Nephron progenitor cell (in vitro differentiated cells): ENCODE measurements at places on chromosomes 2 and 18.

GRCh38 chr2:205776139-205776538, 93.8 kb downstream of the NRP2 start:
- DNase-seq, result peak; percentile 62

- no peak for DNase-seq
Observed at GRCh38 chr18:75065251-75066000, 143.5 kb downstream of the PTGR3 start.

DNA sequence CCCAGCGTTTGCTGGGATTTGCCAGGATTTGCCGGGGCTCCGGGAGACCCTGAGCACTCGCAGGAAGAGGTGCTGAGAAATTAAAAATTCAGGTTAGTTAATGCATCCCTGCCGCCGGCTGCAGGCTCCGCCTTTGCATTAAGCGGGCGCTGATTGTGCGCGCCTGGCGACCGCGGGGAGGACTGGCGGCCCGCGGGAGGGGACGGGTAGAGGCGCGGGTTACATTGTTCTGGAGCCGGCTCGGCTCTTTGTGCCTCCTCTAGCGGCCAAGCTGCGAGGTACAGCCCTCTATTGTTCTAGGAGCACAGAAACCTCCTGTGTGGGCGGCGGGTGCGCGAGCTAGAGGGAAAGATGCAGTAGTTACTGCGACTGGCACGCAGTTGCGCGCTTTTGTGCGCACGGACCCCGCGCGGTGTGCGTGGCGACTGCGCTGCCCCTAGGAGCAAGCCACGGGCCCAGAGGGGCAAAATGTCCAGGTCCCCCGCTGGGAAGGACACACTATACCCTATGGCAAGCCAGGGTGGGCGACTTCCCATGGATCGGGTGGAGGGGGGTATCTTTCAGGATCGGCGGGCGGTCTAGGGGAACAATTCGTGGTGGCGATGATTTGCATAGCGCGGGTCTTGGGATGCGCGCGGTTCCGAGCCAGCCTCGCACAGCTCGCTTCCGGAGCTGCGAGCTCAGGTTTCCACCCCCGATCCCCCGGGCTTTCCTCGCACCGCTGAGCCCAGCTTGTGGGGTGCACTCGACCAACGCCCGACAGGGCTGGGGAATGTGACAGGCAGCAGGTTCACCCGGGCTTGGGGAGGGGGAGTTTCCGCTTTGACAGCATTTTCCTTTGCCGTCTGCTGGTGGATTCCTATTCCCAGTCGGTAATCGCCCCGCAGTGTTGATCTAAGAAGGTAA, 2.8 kb downstream of the ONECUT2 start:
- peak; percentile 81 for DNase-seq

DNA sequence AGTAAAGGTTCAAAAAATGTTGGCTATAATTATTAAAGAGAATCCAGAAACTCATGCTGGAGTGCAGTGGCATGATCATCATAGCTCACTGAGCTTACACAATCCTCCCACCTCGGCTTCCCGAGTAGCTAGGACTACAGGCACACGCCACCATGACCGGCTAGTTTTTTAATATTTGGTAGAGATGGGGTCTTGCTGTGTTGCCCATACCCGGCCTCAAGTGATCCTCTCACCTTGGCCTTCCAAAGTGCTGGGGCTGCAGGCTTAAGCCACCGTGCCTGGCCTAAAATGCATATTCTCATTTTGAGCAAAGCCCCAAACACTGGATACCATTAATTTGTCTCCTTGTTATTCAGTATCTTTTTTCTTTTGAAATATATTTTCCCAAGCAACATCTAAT, 32.4 kb downstream of the MEMO1 start:
- DNase-seq, result no peak

GRCh38 chr2:191901031-191901430, 54.1 kb upstream of the CAVIN2 start:
- DNase-seq, result no peak

DNA sequence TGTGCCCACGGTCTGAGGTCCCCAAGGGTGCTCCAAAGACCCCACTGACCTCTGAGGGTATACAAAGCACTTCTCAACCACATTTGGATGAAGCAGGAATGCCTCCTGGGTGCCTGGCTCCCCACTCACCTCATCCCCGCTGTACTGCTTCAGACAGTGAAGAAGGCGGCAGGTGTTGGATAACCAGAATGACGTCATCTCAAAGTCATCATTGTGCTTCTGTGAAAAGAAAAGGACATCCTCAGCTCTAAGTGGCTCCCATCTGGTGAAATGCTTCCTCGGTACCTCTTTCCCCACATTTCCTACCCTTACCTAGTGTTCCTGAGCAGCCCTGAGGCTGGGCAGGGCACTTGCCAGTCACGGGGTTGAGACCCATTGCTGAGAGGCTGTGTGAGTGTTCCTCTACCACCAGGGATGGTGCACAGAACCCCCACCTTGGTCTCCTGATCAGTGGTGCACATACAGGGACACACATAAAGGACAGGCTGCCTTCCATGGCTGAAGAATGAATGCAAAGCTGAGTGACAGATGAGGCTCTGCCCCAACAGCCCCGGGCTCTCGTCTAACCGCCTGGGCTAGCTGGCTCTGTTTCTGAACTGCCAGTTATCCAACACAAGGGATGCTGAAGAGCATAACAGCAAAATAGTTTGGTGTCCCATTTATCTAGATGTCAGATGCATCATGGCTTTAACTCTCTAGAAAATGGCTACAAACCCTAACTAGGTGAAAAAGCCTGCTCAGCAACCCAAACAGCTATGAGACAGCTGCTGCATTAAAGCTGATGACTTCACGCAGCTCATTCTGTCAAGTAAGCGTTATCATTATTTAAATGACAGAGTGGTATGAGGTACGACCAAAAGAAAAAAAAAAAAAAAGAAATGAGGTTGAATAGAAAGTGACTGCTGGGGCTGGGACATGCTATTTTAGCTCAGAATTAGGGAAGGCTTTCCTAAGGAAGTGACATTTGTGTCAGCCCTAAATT, 28.2 kb upstream of the ACAA2 start:
- no peak for DNase-seq

GRCh38 chr2:15160201-15160991, 400.7 kb downstream of the NBAS start:
- no peak for DNase-seq

- no peak for DNase-seq
Observed at GRCh38 chr2:237616373-237616733, 11.0 kb upstream of the LRRFIP1 start.

DNA sequence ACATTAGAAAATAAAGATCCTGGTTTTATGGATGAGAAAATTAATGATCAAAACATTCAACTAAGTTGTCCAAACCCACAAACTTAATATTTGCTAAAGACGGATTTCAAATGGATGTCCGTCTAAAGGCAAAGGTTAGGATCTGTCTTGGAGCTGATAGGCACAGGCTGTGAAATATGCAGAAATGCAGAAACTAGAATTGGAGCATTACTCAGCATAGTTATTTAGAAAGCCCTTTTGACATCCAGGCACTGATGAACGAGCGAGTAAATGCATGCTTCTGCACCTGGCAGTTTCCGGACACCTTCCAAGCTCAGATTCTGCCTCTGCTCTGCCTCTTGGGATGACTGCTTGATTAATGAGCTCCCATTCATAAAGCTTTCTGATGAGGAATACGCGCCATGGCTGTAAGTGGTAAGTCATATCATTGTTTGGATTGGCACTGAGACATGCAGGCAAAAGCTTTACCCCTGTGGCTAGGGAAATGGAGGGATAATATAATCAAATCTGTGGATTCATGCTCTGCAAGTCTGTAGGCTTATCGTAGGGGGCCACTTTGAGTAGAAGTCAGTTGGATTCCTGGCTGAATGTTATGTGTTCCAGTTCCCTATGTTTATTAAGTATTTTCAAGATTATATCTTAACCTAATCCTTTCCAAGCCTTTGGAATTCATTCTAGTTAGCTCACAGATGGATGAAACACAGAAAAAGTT, 2176.3 kb upstream of the CELF4 start:
- DNase-seq, result no peak

DNA sequence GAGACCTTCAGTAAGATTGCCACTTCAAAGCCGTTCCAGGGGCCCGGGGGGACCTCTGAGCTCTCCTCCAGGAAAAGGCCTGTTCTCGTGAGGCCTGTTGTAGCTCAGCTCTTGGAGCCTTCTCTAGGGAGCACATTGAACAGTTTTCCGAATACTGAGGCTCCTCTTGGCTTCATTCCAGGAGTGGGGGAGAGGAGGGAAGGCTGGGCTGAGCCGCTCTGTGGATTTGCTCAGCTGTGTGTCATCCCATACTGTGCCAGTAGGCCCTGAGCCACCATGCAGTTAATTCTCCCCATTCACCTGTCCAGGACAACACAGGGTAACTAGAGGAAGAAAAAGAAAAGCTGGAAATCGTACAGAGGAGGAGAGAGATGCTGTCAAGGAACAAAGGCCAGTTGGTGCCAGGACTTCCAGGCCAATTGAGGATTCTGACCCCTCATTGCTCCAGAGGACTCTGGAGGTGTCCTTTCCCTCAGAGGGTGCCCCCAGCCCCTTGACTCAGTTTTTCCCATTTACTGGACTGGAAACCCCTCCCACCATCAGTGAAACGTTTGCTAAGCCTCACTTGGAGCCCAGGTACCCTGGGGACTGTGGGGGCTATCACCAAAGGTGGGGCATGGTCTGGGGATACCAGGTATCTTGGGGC, 41.4 kb downstream of the HS1BP3 start:
- DNase-seq, result no peak

GRCh38 chr2:25617948-25618646, 55.3 kb downstream of the DTNB start:
- DNase-seq, result no peak

GRCh38 chr2:62313449-62314227, 117.7 kb downstream of the B3GNT2 start:
- DNase-seq, result no peak

GRCh38 chr2:175836361-175836760, 165.7 kb downstream of the LNPK start:
- DNase-seq, result no peak

- no peak for DNase-seq
Observed at GRCh38 chr2:128357506-128358370, 39.1 kb upstream of the HS6ST1 start.

- no peak for DNase-seq
Observed at GRCh38 chr2:46925474-46926351, 10.1 kb upstream of the MCFD2 start.

GRCh38 chr2:52222128-52222527, 1190.2 kb upstream of the NRXN1 start:
- DNase-seq, result no peak

GRCh38 chr2:231664727-231665126, 43.6 kb upstream of the PTMA start:
- no peak for DNase-seq

- no peak for DNase-seq
Observed at GRCh38 chr2:68225119-68225632, 27.2 kb downstream of the PPP3R1 start.

DNA sequence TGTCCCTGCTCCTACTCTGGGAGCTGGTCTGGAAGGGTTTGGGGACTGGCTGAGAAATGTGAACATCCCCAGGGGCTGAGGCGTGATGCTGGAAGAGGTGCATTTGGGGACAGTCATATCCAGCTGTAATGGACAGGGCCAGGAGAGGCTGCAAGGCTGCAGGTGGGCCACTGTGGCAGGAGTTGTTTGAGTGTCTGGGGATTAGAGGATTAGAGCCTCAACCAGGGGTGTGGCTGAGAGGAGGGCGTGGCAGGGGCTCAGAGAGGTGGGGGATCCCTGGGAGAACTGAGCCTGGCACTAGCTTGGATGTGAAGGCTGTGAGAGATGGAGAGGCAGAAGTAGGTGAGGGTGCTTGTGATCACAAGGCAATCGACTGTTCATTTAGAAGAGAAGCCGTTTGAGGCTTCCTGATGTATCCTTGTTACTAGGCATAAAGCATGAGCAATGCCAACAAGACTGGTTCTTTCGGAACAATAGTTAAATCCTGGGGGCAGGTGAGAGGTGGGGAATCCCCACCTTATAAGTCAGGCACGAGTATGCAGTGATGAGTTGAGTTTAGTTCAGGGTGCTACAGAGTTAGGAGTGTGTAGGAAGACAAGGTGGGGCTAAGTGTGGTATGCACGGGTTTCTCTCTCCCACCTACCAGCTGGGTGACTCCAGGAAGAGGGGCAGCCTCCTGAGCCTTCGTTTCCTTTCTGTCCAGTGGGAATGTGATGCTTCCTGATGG, 31.9 kb downstream of the SH3RF3 start:
- DNase-seq, result no peak

GRCh38 chr2:60858897-60859311, 22.5 kb upstream of the REL start:
- DNase-seq, result no peak

- no peak for DNase-seq
Observed at GRCh38 chr18:79826966-79827365, 29.2 kb downstream of the KCNG2 start.

DNA sequence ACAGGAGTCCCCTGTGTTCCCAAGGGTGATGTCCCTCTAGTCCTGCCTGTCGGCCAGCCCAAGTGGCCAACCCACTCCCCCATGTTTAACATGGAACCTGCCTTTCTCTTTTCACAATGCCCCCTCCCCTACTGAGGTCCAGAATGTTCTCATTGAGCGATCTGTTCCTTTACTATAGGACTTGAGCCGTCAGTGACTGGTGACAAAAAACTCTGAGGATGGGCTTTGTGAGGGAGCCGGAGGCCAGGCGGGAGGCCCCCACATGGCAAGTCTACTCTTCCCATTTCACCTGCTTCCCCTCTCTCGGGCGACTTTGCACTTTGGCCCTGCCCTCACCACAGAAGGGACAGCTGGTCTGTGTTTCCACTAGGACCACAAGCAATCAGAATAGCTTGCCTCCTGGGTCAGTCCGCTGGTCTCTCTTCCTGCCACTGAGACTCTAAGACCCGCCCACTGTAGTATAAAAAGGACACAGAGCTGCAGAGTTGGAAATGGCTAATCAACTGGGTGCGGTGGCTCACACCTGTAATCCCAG, 146.5 kb upstream of the RAB12 start:
- DNase-seq, result no peak

DNA sequence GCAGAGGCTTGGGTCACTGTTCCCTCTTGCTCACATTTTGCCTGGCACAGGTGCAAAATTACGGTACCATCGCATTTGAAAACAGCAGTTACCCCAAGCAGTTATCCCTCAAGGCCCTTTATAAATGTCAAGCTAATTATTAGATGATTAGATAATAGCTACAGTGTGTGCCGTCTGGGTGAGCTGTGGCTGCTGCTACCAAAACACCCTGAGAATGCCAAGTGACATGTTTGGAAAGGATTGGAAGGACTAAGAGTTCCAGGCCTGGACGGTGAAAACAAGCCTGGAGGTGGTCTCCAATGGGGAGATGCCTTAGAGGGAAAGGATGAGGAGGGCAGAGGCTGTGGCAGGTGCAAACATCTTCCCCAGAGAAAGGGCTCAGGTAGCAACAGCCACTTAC, 120.6 kb downstream of the CAPN13 start:
- no peak for DNase-seq

- no peak for DNase-seq
Observed at GRCh38 chr18:64695851-64696553, 547.1 kb upstream of the LINC00305 start.

- no peak for DNase-seq
Observed at GRCh38 chr2:145597809-145598208, 1077.9 kb upstream of the ZEB2 start.
